ENCODE measurements at places on chromosomes 11 and 22. TPM values are rescaled to one million over a fixed set of nuclear protein-coding genes. Genes with fewer than 3 reads are reported as not detected.

- H3K4me1 ChIP-seq, result peaks cover 50% of the 10 kb centered on the region
- no peaks in the 10 kb centered on the region for H3K36me3 ChIP-seq
- no peaks in the 10 kb centered on the region for H3K27me3 ChIP-seq
- no peak for DNase-seq
These were observed 700 bp upstream of the DEPDC5 start for GRCh38 chr22:31753005-31753633.

DNA sequence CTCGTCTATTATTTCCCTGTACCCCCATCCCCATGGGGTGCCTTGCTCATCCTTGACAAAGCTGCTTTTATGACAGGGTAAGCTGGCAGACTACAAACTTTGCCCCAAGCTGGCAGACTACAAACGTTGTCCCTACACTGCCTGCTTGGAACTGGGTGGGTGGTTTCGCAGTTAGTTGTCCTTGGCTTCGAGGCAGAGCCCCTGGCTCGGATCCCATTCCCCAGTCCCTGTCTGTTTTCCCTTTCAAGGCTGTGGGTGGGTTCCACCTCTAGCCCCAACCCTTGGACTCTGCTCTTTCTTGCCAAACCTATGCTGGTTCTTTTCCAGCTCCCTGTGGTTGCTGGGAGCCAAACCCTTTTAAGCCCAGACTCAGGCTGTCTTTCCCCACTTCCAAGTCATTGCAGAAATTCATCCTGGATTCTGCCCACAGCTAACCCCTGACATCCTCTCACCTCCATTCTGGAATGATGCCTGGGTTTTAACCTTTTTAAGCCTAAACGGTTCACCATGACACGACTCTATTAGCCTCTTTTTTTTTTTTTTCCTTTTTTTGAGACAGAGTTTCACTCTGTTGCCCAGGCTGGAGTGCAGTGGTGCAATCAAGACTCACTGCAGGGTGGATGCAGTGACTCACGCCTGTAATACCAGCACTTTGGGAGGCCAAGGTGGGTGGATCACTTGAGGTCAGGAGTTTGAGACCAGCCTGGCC is 9.2 kb upstream of the RBM14 start:
- H3K4me1 ChIP-seq, result peaks cover 28% of the 10 kb centered on the region
- H3K27ac ChIP-seq, result no peak overlapping the region
- no peaks in the 10 kb centered on the region for H3K36me3 ChIP-seq
- no peak for DNase-seq
- H3K4me3 ChIP-seq, result no peak overlapping the region
- H3K27me3 ChIP-seq, result no peaks in the 10 kb centered on the region

GRCh38 chr22:46908641-46909107 is 146.2 kb downstream of the TBC1D22A start:
- H3K4me3 ChIP-seq, result no peak overlapping the region
- peak overlapping the region; percentile 59 for H3K27ac ChIP-seq
- H3K4me1 ChIP-seq, result peaks cover 5% of the 10 kb centered on the region
- no peak for DNase-seq
- H3K27me3 ChIP-seq, result no peaks in the 10 kb centered on the region

GDPD4 gene
- not detected for total RNA-seq

GRCh38 chr11:13939961-13940906 is 22.3 kb upstream of the SPON1 start:
- H3K4me1 ChIP-seq, result peaks cover 60% of the 10 kb centered on the region
- peak; percentile 65 for DNase-seq
- no peaks in the 10 kb centered on the region for H3K27me3 ChIP-seq
- no peaks in the 10 kb centered on the region for H3K36me3 ChIP-seq
- peak overlapping the region; percentile 14 for H3K27ac ChIP-seq

DNA sequence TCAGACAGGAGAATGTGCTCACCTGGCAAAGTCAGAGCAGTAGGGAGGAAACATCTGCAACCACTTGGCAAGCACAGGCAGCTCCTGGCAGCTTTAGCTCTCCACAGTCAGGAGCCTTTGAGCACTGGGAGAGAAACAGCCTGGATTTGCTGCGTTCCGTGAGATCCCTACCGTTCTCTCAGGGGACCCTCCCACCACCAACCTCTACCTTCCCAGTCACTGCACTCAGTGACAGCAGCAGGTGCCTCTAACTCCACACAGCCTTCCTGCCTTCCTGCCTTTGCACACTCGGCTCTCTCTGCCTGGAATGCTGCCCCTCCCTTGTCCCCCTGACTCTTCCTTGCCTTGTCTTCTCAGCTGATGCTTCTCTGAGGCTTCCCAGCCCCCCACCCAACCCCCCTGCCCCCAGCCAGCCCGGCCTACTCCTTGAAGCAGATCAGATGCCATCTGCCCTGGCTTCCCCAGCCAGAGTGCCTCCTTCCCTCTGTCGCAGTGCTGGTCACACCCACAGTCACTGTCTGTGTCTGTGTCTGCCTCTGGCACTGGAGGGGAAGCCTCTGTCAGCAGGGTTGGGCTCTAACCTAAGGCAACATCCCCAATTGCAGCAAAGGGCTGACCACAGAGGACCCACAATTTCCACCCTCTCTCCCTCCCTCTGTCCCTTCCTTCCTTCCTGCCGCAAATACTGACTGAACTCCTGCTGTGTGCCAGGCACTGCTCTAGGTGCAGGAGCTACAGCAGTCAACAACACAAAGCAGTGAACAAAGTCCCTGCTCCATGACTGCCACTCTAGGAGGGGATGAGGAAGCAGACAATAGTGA is 14.9 kb upstream of the TSKU start:
- H3K36me3 ChIP-seq, result no peaks in the 10 kb centered on the region
- peaks cover 33% of the 10 kb centered on the region for H3K4me1 ChIP-seq
- H3K27me3 ChIP-seq, result no peaks in the 10 kb centered on the region
- peak overlapping the region; percentile 70 for H3K27ac ChIP-seq
- H3K4me3 ChIP-seq, result no peak overlapping the region

GRCh38 chr11:41519696-41520095 is 60.2 kb upstream of the LRRC4C start:
- no peaks in the 10 kb centered on the region for H3K4me1 ChIP-seq
- no peak for DNase-seq
- no peaks in the 10 kb centered on the region for H3K27me3 ChIP-seq
- no peaks in the 10 kb centered on the region for H3K36me3 ChIP-seq

DNA sequence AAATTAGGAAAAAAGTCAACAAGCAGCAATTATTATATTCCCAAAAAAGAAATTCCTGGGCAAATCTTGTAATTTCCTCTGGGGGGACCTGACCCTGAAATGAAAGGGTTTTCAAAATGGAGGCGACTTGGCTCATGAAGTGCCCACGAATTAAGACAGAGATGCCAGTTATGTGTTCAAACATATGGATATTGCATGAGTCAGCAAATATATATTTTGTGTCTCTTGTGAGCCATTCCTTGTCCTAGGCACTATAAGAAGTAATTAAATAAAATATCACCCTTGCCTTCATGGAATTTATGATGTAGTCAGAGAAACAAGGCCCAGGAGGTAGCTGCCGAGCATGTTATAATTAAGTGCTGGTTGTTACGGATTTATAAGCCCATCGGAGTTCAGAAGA is 68.6 kb downstream of the BARX2 start:
- DNase-seq, result no peak
- H3K4me1 ChIP-seq, result peaks cover 6% of the 10 kb centered on the region
- H3K36me3 ChIP-seq, result peaks cover 6% of the 10 kb centered on the region

DNA sequence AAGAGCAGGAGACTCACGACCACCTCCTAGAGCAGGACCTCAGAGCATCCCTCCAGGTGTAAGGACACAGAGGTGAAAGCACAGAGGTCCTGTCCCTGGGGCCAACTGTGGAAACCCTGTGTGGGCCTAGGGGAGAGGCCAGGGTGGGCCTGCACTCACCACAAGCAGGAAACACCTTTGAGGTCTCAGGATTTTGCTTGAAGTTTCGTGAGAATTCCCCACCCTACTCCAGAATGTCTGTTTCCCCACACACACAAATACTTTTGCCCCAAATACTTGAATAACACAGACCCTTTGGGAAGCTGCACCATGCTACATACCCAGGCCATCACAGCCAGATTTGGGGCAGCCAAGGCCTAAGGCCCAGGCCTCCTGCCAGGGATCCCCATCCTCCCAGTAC is 18.1 kb downstream of the SLC43A3 start:
- H3K27ac ChIP-seq, result no peak overlapping the region
- no peak for DNase-seq
- no peaks in the 10 kb centered on the region for H3K27me3 ChIP-seq
- peaks cover 5% of the 10 kb centered on the region for H3K4me1 ChIP-seq
- peaks cover 8% of the 10 kb centered on the region for H3K36me3 ChIP-seq

DNA sequence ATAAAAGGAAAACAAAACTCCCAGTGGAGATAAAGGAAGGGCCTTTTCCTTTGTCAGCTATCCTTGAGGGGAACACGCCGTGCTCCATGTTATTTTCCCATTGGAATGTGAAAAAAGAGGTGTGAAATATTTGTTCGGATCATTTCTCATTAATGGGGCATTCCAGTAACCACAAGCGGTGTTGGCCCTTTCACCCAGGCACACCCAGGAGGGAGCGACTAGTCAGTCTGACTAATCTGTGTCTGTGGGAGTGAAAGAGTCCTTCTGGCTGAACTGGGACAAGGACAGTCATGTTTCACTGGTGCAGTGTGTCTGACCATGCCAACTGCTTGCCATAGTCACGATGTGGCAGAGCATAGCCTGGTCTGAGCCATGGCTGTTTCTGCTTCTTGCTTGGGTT is 13.0 kb upstream of the MYEOV start:
- H3K4me3 ChIP-seq, result no peak overlapping the region
- H3K27ac ChIP-seq, result no peak overlapping the region
- no peak for DNase-seq
- H3K27me3 ChIP-seq, result peaks cover 12% of the 10 kb centered on the region

- no peak for DNase-seq
- no peaks in the 10 kb centered on the region for H3K27me3 ChIP-seq
- H3K36me3 ChIP-seq, result peaks cover 1% of the 10 kb centered on the region
- H3K27ac ChIP-seq, result no peak overlapping the region
These were observed 13.8 kb downstream of the TOM1 start for GRCh38 chr22:35313311-35314121.

CABP4 gene
- 2.9 TPM for total RNA-seq
